GM13977 (cell line): ENCODE measurements at places on chromosomes 16 and 17.
A peak's percentile ranks its signal among the peaks of the same experiment; 100 is the strongest.

DNA sequence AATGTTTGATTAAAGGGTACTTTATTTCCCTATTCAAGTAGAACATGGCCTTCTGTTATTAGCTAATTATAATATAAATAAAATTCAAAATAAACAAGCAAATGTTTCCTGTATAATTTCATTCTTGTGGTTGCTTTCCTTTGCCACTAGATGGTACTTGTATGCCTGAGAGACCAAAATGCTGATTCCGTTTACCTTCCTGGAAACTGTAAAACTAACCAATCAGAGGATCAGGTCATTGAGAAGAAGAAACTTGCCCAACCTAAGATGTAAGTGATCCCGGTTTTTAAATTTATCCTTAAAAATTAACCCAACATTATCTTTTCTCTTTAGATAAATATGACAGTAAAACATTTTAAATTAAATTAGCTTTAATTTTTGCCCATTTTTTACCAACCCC, 8.1 kb upstream of the ABCA5 start:
- DNase-seq = no peak

DNA sequence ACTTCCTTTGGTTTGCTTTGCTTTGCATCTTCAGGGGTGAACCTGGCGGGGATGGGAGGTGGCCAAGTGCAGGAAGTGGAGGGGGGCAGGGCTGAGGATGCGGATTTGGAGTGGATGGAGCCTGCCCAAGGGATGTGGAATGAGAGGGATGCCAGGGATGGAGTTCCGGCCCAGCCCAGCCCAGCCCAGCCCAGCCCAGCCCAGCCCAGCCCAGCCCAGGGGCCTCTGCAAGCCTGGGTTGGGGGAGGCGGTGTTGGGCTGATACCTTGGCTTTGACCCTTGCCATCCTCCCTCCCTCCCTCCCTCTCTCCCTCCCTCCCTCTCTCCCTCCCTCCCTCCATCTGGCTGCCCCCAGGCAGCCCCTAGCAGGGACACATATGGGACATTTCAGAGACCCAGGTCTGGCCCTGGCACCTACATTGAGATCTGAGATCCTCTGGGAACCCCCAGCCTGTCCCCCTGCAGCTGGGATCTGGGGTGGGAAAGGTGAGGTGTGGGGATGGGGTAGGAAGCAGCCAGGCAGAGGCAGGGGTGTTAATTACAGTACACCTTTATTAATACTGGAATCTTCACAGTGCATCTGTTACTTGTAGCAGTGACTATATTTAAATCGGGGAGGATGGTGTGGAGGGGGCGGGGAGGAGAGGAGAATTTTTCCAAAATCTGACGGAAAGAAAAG, 14.5 kb downstream of the IL34 start:
- DNase-seq = no peak

DNA sequence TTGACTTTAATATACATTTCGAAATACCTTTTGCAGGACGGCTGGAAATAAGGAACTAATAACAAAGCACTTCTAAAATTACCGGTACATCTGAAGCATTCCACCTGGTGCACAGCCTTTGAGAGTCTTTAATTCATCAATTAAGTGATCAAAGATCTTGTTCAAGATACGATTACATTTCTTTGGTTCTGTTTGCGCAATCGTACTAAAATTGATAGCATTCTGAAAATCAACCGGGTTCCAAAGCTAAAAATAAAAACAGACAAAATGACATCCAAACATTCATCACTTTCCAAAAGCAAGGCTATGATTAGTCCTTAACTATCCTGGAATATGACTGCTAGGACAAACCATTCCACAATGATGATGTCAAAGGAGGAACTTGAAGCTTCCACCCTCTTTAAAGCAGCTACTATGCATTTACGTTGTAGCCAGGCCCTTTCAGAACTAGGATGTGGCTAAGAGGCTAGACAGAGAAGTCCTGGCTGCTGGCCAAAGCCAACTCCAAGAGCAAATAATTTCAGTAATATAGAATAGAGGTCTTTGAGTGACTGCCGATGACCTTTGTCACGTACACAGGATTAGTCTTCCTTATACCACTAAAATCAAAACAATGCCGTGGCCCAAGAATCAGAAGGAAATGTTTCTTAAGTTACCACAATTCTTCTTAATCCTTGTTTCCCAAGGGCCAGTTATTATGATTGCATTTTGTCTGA, 299.8 kb upstream of the PSMD7 start:
- no peak for DNase-seq

- DNase-seq = peak; percentile 44
Observed at GRCh38 chr16:81823111-81823510, 44.0 kb downstream of the PLCG2 start.

- DNase-seq = no peak
Observed at GRCh38 chr16:70805380-70805779, 4.4 kb upstream of the VAC14 start.

DNA sequence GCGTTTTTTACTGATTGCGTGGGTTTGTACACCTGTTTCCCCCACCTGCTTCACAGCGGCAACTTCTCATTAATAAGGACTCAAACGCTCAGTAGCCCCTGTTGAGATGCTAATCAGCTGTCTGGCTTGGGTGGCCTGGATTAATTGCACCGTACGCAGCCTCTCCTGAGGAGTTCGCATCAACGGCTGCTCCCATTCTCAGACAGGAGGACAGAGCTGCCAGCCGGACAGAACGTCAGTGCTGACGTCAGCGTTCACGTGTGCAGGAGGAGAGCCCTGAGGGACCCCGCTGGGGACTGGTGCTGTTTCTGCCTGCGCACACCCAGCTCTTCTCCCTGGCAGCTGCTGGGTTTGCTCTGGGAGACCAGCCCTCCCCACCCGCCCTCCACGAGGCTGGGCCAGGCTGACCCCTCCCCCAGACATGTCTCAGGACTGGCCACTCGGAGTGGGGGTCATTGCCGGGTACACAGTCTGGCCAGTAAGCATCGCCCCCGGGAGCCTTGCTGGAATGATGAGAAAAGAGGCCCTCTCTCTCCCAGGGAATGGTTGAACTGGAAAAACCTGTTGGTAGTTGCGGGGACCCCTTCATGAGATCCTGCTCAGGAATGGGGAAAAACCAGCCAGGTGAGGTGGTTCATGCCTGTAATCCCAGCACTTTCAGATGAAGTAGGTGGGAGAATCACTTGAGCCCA, 5.7 kb upstream of the BANP start:
- no peak for DNase-seq

DNA sequence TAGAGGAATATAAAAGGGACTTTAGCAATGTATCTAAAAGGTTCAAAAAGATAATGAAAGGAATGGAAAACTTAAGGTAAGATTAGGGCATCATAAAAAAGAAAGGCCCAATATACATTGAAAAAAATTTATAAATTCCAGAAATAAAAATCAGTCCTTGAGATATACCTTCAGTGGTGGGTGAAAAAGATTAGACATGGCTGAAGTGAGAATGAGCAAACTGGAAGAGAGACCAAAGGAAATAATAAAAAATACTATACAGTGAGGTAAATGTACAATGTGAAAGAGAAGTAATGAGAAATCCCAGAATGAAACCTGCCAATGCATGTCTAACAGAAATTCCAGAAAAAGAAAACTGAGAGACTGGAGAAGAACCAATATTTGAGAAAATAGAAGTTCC, 42.9 kb upstream of the PMFBP1 start:
- no peak for DNase-seq

- peak; percentile 12 for DNase-seq
Observed at GRCh38 chr17:51640108-51640622, 379.8 kb downstream of the UTP18 start.

- DNase-seq = peak; percentile 14
Observed at GRCh38 chr17:7283471-7284216, 2.1 kb downstream of the SLC2A4 start.

- DNase-seq = no peak
Observed at GRCh38 chr16:88523309-88524161, 46.7 kb upstream of the ZC3H18 start.
